Cardiac muscle cell (in vitro differentiated cells and primary cell): ENCODE measurements at places on chromosomes 2 and 18.

DNA sequence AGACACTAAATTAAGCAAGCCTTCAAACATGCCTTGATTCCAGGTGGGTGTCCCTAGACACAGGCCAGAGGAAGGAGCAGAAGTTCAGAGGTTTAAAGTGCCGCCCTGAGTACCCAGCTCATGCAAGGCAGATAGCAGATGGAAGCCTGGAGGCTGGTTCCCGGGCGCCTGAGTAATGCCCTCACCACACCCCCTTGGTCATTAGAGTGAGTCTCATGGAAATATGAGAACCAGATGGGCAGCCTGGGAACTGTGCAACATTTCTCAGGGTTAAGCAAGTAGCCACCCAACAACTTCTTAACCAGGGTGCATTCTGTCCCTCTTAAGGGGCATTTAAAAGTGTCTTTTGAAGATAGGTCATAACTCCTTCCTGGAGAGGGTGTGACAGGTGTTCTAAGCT is 44.1 kb downstream of the TGFA start:
- DNase-seq = no peak

GRCh38 chr2:11998626-11999378 is 252.4 kb downstream of the LPIN1 start:
- DNase-seq = no peak

- peak; percentile 89 for DNase-seq
These were observed 109.5 kb downstream of the CDC42EP3 start for GRCh38 chr2:37561615-37562569.

- no peak for DNase-seq
These were observed 110.7 kb upstream of the APCDD1 start for GRCh38 chr18:10343778-10344177.

DNA sequence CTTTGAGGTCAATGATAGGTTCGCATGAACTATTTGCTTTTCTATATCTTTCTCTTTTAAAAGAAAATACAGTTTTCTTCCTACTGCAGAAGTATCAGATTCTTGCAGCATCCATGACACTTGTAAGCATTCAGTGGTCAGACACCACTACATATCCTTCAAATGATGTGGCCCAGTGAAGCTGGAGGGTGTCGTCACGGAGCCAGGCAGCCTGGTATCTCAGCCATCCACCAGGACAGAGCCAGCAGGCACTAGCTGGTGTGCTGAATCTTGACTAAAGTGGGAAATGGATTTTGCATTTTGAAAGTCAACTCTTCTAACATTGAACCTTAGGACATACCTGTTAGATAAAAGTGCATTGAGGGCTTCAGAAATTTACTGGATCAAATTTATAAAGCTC is 5.4 kb downstream of the KLHL14 start:
- DNase-seq = no peak

DNA sequence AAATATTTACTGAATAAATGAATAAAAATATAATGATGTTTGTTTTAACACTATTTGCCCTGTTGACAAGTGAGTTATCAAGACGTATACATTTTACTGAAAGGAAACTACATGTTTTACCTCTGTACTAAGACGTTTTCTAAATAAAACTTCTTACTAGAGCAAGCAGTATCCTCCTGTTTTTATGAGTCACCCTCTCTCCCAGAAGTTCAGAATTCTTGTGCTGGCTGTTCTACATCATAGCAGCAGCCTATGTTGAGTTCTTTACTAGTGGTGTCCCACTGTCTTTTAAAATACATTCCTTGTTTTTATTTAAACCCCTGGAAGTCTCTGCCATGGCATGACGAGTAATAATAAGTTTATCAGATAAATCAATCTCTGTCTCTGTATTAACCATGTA is 297.4 kb downstream of the CALCRL start:
- peak; percentile 29 for DNase-seq

DNA sequence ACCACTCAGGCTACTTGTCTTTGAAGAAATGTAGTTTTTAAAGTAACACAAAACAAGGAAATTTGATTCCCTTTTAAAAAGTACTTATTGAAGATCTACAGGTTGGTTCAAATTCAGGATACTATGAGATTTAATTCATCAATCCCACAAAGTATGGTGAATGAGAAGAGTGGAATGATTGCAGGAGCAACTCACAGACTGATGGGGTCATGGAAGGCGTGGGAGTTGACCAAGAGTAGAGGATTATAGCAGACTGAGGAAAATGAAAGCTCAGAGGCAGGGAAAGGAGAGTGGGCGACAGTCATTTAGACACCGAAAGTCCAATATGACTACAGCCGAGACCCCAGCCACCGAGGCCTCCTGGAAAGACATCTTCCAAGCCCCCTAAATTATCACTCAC is 12.5 kb upstream of the DAPL1 start:
- no peak for DNase-seq

- no peak for DNase-seq
These were observed 15.0 kb upstream of the MYO1B start for GRCh38 chr2:191230174-191230573.

- DNase-seq = no peak
These were observed 1.2 kb upstream of the CDK5R2 start for GRCh38 chr2:218958276-218958675.

DNA sequence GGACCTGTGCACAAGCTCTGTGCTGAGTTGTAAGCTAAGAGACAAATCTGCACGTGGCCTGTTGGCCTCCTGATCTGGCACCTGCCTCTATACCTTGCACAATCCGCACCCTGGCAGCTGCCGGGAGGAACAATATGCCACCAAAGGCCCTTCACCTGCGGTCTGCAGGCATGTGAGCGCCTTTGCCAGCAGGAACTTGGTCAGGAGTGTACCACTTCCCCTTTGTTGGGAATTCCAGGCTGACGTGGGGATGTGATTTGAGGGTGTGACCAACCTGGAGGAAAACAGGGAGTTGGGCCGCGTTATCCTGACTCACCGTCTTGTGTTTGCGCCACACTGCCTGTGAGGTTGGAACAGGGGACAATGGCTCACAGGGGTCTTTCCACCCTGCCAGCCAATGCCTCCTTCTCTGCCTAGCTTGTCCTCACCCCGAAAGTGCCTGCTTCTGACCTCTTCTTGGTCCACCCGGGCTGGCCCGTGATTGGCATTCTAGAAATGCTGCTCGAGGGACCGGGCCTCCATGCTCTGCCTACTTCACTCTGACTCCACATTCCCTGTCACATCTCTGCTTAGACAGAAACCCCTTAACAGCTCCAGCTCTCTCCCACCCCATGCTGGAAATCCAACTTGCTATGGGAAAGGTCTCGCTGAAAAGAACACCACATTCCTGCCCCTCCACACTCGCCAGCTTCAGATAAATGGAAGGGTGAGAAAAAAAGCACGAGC is 67.1 kb upstream of the MAP4K4 start:
- no peak for DNase-seq

DNA sequence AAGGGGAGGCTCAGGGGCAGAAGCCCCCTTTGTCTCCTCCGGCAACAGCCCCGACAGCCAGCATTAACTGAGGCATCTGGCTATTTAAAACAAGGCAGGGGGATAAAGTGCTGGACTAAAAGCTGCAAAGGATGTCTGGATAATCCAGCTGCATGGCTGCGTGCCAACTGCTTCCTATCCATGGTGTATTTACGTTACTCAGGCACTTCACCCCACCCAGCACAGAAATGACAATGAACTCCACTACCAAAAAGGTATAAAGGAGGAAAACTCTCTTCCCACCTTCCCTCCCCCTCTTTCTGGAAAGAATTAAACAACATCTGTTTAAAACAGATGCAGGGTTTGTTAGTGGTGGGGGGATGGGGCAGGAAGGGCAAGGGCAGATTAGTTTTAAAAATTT is 82.5 kb downstream of the SPRED2 start:
- DNase-seq = peak; percentile 81

GRCh38 chr2:220034426-220035130 is 407.1 kb downstream of the SLC4A3 start:
- DNase-seq = peak; percentile 73

DNA sequence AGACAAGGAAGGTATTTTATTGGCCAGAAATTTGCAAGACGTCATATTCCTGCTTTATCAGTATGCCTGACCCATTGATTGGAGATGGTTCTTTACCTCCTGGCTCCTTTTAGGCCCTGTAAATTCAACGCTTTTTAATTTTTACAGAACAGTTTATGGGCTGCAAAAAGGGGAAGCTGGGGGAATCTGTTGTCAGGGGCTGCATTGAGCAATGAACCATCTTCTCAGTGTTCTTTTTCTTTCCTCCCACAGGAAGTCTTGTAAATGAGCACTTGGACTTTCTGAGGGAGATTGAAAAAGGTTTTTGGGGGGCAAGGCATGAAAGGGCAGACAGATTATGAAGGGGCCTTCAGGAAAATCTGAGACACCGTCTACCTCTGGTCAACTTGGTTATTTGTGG is 503.6 kb upstream of the TNP1 start:
- no peak for DNase-seq

GRCh38 chr2:140472676-140473075 is 1658.1 kb downstream of the LRP1B start:
- no peak for DNase-seq

DNA sequence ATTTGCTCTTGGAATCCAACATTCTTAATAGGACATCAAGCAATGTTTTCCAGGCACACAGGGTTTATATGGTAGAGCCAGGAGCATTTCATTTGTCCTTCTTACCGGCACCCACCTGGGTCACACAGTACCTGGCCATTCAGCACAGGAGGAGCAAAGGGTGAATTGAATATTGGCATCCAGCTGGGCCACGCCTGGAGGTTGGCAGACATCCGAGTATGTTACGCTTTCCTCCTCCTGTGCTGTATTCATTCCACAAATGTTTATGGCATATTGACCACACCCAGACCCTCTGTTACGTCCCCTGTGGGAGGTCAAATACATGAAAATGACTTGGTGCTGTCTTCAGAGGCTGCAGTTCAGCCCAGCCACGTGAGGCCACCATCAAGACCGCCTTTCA is 206.2 kb downstream of the RTP5 start:
- DNase-seq = peak; percentile 46

DNA sequence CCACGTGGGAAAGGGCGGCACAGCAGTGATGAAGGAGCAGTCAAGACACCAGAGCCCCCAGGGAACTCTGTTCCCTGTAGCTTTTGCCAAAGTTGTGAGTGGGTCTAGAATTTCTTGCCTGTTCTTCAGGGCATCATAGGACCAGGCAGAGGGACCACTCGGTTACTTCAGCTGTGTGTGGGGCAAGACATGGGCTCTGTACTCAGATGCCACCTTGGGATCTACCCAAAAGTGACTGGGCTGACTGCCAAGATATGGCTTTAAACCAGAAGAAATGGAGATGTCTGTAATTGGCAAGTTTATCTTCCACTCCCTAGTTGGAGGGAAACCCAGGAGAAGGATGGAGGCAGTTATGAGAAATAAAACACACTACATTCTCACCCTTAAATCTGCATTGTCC is 29.6 kb downstream of the KCNF1 start:
- DNase-seq = no peak

DNA sequence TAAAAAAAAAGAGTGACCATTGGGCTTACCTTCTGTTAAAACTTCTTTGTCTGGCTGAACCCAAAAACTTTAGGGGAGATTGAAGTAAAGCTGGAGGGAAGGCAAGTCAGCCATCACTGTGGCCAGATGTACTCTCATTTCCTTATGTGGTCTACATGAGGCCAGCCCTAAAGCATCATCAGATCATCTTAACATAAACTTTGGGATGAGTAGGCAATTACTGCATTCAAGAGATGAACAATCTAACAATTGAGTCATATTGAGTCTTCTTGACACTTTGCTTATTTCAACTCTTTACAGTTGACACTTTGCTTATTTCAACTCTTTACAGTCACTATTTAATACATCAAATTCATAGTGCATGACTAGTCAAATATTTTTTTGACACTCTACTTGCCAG is 155.6 kb downstream of the QPCT start:
- DNase-seq = no peak

DNA sequence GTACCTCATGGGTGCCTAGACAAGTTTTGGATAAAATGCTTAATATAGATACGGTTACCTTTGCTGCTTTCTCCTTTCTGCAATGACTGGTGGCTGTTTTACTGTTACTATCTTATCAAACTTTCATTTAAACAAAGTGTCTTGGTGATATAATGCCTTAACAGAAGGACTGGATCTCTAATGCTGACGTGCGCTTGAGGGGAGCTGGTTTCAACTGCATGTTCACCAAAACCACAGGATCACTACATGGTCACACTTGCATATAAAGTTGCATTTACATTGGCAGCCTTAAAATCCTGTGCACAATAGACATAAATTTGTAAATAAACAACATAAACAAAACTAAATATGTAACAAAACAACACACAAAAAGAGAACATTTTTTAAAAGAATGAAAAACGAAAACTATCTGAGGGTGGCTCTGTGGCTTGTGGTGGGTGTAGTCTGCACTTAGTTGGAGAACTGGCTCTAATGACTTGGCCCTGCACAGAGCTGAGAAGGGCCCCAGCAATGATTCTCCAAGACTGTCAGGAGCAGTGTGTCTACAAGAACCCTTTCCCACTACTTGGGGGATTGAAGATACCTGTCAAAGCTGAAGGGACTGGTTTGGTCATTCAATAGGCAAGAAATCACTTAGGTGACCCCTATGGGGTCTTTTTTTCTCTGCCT is 135.5 kb downstream of the UXS1 start:
- no peak for DNase-seq

- no peak for DNase-seq
These were observed 8.0 kb upstream of the C2orf69 start for GRCh38 chr2:199903111-199903510.

DNA sequence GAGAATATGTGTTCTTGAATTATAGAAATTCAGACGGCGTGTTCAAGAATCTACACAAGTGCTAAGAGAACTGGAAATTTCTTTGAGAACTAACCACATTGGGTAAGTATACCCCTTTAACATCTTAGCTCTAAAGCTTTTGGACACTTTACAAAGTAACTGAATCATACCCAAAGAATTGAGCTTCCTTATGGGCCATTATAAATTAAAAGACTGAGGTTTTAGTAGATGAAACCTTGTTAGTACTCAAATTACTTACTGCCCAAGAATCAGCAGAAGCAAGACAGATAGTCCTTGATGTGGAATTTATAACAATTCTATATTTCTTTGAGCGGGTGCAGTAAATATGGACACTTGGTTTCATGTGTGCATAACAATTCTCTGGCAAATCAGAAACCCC is 168.3 kb downstream of the PRPF40A start:
- DNase-seq = no peak

- DNase-seq = no peak
These were observed 35.8 kb downstream of the SCTR start for GRCh38 chr2:119488245-119489214.

DNA sequence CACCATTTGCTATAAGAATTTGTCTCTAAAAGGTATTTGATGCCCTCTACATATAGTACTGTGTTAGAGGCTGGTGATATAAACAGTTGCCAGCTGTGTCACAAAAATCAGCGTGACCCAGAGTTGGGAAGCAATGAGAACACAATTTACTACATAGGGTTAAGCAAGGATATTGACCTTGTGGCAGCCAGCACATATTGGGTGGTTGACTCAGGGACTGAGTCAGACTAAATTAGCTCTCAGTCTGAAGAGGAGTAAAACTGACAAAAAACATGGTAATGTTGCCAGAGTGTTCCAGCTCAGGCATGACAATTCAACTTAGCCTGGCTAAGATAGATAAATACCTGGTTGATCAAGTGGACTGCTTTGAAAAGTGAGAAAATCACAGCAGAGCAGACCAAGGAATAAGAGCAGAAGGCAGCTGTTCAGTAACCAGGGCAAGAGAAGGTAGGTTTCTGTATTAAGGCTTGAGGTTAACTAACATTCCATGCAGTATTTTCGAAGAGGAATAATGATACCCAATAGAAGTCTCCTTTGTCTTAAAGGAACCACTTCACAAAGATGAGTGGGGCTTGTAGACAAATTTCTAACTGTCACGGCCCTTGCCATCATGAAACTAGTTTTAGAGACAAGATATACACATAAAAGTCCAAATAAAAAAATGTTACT is 108.2 kb upstream of the ERBB4 start:
- no peak for DNase-seq
